ENCODE measurements at places on chromosomes 3 and 15.

GRCh38 chr15:95269242-95270183 is 1038.2 kb downstream of the MCTP2 start:
- DNase-seq = no peak

- no peak for DNase-seq
Measured at GRCh38 chr3:27591312-27592210, 107.4 kb upstream of the SLC4A7 start.

DNA sequence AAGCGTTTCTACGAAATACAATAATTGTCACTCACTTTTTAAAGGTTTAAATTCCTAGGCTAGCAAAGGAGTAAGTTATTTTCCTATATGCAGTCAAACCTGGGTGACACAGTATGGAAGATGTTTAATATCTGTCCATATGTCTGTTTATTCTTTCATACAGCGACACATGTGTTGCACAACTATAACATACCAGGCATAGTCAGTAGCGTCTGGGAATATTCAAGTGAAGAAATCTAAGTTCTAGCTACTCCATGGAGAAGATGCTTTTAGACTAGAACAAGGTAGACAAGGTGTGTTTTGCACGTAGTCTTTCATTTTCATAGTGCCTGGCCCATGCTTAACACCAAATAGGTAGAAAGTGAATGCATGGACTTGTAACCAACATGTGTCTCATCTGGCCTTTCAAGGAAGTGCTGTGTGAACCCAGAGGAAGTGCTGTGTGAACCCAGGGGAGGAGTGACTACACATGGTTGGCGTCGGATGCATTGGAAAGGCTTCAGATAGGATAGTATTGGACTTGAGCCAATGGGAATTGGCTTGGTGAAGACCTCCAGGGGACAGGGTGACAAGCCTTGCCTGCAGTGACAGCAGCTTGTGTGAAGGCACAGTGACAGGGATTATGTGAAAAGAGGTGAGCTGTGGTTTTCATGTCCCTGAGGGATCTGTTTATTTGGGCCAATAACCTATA is 267.0 kb downstream of the PTPRG start:
- DNase-seq = no peak

GRCh38 chr15:71187526-71187925 is 72.3 kb downstream of the THSD4 start:
- DNase-seq = no peak

GRCh38 chr15:68375191-68375631 is 56.8 kb downstream of the ITGA11 start:
- no peak for DNase-seq

GRCh38 chr3:150603980-150604319 is 829 bp downstream of the SELENOT start:
- no peak for DNase-seq

DNA sequence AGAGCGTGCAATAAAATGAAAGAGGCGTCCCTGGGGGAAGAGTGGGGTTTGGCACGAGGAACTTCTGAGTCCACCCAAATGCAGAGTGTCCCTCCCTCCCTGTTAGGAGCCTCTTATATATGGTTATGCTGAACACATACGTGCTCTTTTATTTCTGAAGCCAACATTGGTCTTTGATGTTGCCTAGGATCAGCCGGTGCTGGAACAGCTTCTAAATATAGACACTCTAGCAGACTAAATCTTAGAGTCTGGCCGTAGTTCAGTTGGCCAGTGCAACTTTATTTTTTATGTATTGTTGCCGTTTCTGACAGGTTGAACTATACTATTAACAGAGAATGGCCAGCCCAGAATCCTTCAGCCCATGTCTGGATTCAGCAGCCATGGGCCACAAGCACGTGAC is 128.7 kb downstream of the GHSR start:
- no peak for DNase-seq

- no peak for DNase-seq
Measured at GRCh38 chr3:181316482-181316881, 326.9 kb upstream of the DNAJC19 start.

DNA sequence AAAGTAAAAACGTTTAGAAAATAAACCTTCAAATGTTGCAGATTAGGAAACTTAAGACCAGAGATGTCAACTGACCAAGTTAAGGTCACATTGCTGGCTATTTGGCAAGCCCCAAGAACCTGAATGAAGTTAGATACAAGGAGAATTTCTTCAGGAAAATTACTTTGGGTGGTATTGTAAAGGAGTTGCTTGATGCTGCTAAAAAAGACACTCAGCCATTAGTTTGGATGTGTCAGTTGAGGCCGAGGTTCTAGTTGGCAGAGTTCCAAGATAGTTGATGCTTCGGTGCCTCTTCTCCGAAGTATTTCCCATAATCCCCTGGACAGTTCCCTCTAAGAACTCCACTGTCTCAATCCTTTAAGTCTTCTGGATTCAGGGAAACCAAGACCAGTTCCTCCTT is 24.3 kb downstream of the SIAH2 start:
- DNase-seq = no peak

GRCh38 chr15:89947385-89947784 is 34.6 kb upstream of the ARPIN start:
- no peak for DNase-seq

- DNase-seq = no peak
Measured at GRCh38 chr3:81336470-81336869, 425.0 kb downstream of the GBE1 start.

DNA sequence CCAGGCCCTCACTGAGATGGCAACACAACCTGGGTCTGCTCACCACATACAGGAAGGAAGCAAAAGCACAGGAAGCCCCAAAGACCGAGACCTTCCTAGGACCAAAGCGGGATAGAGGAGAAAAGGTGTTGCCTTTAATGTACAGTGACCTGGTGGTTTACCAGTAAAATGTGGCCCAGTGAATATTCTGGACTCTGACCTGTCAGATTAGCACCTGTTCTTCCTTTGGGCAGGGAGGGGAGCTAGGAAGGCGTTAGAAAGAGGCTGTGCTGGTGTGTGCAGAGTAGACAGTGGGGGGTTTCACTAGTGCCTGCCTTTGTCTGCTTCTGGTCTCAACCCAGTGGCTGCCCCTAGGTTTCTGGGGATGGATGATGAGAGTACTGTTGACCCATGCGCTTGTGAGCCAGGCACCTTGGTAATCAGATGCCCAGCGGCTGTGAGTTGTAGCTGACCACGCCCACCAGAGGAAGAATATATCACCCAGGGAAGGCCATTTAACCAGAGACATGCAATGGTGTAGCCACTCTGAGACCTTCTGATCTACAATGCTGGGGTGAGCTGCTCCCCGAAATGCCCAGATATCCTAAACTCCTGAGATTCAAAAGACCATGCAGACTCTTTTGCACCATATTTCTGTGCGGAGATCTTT is 90.1 kb upstream of the NEO1 start:
- DNase-seq = no peak

DNA sequence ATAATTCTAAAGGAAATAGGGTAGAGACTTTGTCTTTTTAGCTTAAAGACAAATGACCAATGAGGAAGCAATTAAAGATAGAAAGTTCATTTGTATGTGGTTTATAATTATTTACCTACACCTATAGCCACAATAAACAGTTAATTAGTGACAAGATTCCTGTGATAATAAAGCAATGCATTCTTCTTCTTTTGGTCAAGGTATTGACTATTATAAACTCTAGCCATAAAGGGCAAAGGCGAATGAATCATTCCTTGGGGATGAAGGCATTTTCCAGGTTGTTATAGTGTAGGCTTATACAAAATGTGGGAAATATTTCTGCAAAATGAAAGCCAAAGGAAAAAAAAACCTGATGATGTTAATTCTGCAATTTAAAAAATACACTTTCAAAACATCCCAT is 115.4 kb downstream of the PLD1 start:
- DNase-seq = no peak

DNA sequence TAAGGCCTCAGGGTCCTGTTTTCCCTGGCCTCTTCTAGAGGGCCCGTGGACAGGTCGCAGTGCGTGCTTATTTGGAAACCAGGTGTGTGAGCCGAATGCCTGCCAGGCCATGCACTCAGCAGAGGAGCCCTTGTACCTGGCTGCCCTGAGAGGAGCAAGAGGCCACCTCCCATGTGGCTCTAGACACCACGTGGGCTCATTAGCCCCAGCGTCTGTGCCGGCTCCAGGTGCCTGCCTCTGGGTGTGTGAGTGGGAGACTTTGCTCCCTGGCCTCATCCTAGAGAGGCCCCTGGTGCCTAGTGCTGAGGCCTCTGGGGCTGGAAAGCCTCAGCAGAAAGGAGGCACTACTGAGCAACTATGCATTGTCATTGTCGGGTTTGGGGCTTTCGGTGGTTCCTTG is 50.4 kb downstream of the KLF13 start:
- DNase-seq = no peak

DNA sequence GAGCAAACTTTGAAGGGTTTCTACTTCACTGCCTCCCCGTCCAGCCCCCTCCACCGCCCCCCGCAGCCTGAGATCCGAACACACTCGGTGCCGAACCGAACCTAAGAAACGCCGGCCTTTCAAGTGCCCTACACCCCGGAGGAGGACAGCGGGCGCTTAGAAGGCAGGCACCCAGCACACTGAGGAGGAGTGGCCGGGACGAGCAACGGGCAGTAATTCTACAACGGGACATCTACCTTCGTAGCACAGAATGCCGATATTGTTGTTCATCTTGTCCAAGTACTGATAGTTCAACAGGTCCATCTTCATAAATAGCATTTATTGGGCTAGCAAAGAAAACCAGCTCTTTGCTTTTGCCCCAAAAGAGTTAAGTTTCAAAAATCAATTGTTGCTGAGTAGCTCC is 513 bp downstream of the VGLL4 start:
- DNase-seq = no peak

DNA sequence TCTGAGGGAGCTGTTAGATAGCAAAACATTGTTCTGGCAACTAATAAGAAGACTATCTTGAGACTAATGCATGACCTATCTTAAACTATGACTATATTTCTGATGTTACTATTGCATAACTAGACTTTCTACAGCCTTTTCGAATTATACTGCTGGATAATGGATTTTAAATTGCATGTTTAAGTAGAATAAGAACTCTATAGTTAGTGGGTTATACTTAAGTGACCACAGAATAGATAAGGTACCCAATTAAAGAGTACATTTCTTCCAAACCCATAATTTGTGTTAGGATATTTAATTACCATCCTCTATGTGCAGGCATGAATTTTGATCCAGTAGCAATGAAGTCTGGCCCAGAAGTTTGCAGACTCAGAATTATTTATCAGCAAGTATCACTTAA is 44.6 kb upstream of the SPPL2A start:
- no peak for DNase-seq

All from activated T-cell treated with anti-CD3 and anti-CD28 coated beads for 4 hours (primary cell).